ENCODE measurements at places on chromosomes 5 and 9.

- no peak for DNase-seq
These were observed 4.8 kb downstream of the HBEGF start for GRCh38 chr5:140341591-140341990.

- peak; percentile 93 for DNase-seq
These were observed at the start of gene RMRP for GRCh38 chr9:35657546-35658136. Gene RMRP (minus strand): TSS chr9:35658019.

- no peak for DNase-seq
These were observed at the start of gene TRIM7 for GRCh38 chr5:181204826-181205760. Gene TRIM7 (minus strand): TSS chr5:181205196. CDS start chr5:181205110, 86 bp downstream.

DNA sequence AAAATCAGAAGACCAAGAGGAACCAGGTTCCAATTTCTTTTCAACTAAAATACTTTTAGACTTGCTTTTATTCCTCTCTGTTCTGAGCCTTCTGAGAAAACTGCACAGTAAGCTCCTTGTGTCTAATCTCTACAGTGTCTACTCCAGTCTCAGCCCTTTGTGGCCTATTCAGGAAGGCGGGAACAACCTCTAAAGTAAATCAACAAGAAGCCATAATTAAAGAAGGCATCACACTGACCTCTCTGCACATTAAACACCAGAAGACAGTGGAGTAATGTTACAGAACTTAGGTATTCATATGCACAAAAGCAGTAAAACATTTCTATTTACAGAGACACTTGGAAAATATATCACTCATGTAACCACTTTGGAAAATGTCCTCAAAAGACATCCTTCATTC is 14.9 kb downstream of the XPA start:
- DNase-seq, result no peak

GRCh38 chr9:4143936-4144717 is 155.7 kb downstream of the GLIS3 start:
- DNase-seq, result no peak

- DNase-seq, result no peak
These were observed 589.1 kb downstream of the MTRR start for GRCh38 chr5:8458038-8458383.

DNA sequence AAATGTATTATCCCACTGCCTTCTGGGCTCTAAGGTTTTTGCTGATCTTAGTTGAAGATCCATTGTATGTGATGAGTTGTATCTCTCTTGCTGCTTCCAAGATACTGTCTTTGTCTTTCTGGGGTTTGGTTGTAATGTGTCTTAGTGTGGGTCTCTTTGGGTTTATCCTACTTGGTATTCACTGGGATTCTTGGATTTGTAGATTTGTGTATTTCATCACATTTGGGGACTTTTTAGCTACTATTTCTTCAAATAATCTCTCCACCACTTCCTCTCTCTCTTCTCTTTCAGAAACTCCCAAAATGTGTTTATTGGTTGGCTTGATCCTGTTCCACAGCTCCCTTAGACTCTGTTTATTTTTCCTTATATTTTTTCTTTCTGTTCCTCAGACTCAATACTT is 26.5 kb downstream of the IL31RA start:
- DNase-seq, result no peak

DNA sequence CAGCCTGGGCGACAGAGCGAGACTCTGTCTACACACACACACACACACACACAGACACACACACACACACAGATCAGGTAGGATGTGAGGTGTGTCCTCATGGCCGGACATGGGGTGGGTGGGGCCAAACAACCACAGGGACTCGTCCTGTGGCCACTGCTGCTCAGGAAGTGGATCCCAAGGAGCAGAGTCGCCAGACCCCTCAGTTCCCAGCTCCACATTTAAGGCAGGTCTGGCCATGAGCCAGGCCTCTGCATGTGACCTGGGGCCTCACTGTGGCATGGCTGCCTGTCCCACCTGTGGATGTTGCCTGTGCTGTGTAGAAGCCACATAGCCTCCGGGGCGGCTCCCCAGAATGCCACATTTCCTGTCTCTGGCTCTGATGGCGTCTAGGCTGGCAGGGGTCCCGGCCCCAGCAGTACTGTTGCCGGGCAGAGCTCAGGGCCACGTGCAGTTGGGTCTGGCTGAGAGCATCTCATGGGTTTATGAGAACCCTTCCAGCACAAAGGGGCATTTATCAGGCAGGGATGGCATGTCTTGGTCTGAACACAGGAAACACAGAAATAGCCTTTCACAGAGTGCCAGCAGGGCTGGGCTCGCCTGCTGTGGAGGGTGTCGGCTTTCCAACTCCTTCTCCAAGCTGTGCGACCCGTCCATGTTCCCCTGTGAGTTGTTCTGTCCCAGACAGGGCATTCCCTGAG is 9.9 kb upstream of the NINJ1 start:
- DNase-seq, result peak; percentile 67

DNA sequence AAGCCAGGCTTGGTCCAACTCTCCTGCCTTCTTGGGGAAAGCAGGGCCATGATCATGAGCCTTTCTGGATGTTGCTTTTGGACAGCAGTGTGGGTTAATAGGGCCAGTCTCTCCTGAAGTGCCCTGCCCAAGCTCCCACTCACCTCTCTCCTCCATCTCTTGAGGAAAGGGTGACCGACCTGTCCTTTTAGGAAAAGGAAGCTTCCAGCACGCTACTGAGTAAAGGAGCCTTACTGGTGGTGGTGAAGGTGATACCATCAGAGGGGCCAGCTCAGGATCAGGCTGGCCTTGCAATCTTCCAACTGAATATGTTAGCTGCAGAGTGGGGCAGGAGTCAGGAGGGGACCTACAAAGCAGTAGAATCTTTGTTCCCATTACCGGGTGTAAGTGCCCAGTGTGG is 2.2 kb upstream of the RGS3 start:
- DNase-seq, result no peak

DNA sequence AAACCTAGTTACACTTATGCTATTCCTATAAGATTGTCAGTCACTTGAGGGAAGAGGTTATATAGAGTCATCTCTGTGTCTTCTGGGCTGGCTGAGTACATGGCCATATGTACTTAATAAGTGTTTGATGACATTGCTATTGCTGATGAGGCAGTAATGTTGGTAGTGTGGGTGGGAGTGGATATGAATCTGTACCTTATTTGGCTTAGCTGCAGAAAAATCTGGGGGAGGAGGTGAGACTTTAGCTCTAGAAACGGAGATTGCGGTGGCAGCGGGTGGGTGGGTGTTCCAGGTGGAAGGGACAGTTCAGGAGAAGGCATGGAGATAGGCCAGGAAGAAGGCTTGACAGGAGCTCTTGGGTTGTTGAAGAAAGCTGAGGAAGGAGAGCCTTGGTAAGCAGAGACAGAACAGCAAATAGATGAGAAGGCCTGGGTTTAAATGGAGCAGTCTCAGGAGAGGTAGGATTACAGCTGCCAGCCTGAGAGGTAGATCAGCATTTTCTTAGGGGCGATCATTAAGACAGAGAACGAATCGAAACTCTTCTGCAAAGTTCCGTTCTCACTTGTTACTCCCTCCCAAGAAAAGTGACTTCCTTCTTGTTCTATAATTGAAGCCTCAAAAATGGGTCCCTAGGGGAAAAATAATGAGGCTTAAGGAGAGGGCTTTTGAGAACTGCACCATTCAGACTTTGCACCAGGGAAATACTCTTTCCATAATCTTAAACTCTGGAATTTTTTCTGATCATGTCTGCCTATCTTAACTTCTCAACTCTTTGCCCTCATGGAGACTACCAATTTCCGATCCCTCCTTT is 160.5 kb downstream of the UNC13B start:
- DNase-seq, result no peak

- no peak for DNase-seq
These were observed 16.2 kb downstream of the RAPGEF1 start for GRCh38 chr9:131723632-131724031.

DNA sequence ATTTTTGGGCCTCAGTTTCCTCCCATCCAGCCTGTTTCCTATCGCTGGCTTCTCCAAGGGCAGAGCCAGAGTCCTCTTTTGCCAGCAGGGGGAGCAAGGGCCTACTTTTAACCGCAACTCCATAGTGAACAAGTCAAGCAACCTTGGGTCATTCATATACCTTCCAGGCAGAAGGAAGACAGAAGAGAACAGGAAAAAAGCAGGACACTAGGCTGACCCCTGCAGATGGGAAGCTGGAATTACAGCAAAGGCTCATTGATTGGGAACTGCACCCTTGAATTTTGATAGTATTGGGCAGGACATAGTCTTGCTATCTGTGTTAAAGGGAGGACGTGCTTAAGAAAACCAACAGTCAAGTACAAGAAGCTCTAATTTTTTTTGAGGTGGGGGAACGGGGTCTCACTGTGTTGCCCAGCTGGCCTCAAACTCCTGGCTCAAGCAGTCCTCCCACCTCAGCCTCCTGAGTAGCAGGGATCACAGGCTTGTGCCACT is 30.1 kb downstream of the QRFP start:
- peak; percentile 79 for DNase-seq

- peak; percentile 26 for DNase-seq
These were observed 6.3 kb upstream of the DNAJB5 start for GRCh38 chr9:34983209-34983608.

GRCh38 chr9:68470067-68470466 is 70.6 kb downstream of the TMEM252 start:
- DNase-seq, result no peak

GRCh38 chr5:145056800-145057199 is 778.3 kb downstream of the PRELID2 start:
- DNase-seq, result no peak

GRCh38 chr9:2857564-2858198 is 13.8 kb upstream of the PUM3 start:
- DNase-seq, result peak; percentile 84

DNA sequence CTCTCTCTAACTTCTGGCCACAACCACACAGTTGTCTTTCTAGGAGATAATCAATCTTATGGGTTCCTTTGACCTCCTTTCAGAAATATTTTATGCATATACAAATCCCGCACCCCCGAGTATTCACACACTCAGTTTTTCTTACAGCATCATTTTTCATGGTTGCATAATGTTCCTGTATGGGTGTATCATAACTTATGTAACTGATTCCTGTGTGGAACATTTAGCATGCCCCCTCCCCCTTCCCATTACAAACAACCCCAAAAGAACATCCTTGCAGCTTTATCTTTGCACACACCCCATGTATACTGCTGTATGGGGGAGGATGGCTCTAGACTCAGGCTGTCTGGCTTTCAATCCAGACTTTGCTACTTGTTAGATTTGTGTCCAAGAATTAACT is 93.8 kb downstream of the PSD2 start:
- no peak for DNase-seq

DNA sequence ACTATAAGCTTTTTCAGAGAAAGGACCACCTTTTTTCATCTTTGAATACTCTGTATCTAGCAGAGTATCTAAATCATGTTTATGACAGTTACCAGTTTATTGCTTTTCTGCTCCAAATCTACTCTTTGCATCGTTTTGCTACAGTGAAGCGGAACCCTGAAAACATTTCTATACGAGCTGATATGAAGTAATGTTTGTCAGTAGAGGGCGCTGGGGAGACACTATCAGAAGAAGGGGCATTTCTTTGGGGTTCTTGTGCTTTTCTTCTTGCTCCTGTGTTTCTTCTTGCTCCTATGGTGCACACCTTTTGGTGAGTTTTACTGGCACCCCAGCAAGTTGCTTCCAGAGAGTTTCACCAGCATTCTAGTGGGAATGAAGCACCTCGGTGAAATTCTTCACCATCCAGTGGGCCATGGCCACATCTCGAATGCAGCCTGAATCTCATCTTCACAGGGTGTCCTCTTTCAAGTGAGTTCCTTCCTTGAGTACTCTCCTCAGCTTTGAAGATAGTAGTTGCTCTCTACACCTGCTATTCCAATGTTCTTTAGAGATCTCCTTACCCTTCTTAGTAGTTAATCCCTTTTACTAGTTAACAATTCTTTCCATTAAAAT is 98.4 kb downstream of the FGF1 start:
- peak; percentile 62 for DNase-seq

DNA sequence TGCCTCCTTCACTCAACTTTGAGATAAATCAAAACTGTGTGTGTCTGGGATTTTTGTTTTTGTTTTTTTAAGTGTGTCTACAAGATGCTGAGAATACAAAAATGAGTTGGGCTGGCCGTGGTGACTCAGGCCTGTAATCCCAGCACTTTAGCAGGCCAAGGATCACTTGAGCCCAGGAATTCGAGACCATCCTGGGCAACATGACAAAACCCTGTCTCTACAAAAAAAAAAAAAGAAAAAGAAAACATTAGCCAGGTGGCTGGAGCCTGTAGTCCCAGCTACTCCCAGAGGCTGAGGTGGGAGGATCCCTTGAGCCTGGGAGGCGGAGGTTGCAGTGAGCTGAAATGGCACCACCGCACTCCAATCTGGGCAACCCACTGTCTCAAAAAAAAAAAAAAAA is 21.0 kb downstream of the HNRNPK start:
- DNase-seq, result no peak

- DNase-seq, result no peak
These were observed 18.7 kb downstream of the ZFAND5 start for GRCh38 chr9:72346333-72346732.

DNA sequence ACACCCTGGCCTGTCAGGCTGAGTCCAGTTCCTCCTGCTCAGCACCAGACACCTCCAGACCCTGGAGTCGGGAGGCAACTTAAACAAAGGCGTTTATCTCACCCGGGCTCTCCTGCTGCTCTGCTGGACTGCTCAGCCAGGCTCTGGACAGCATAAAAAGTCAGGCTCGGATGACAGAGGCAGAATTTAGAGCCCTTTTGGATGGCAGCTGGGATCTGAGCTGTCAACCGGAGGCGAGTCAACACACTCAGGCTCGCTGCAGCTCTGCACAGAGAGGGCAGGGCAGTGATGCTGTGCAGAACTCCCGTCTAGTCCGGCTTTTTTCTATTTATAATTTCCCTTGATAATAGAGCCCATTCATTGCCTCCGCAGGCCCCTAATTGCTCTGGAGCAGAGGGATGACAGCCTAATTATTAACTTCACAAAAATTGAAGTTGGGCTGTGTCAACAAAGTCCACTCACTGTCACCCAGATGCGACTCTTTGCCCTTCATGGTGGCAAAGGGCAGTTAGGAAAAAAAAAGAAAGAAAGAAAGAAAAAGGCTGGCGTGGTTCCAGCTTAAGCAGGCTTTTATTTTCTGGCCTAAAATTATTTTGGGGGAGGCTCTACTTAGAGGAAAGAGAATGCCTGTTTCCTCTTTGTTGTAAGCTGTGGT is 37.6 kb downstream of the STC2 start:
- DNase-seq, result no peak

GRCh38 chr9:78630966-78631365 is 334.0 kb downstream of the PSAT1 start:
- DNase-seq, result no peak

- DNase-seq, result no peak
These were observed 38.4 kb downstream of the LHFPL2 start for GRCh38 chr5:78610163-78610583.

- no peak for DNase-seq
These were observed 381.1 kb upstream of the ACTBL2 start for GRCh38 chr5:57863661-57864060.

Data from activated naive CD4-positive, alpha-beta T cell treated with anti-CD3 and anti-CD28 coated beads for 36 hours (primary cell).